ENCODE measurements at places on chromosomes 12 and 14.

- DNase-seq, result no peak
These were observed 28.7 kb downstream of the COX8C start for GRCh38 chr14:93375673-93376156.

GRCh38 chr14:22386924-22387775 lies 201.9 kb downstream of the DAD1 start:
- no peak for DNase-seq

DNA sequence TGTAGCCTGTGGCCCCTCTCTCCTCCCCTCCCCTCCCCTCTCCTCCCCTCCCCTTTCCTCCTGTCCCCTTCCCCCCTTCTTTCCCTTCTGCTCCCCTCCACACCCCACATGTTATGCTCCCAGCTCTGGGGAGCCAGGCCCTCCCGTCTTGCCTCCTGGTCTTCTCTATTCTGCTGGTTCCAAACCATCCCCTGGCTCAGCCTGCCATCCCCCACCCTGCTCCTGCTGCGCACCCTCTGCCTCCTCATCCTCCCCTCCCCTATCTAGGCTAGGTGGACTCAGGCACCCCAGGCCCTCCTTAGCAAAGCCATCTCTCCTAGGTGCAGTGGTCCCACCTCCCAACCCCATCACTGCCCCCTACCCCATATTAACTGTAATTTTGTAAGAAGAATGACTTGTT lies 99.5 kb downstream of the CALM1 start:
- no peak for DNase-seq

GRCh38 chr14:91175291-91176201 lies 61.7 kb downstream of the DGLUCY start:
- no peak for DNase-seq

- no peak for DNase-seq
These were observed 80.1 kb downstream of the ADCK1 start for GRCh38 chr14:77880056-77880455.

DNA sequence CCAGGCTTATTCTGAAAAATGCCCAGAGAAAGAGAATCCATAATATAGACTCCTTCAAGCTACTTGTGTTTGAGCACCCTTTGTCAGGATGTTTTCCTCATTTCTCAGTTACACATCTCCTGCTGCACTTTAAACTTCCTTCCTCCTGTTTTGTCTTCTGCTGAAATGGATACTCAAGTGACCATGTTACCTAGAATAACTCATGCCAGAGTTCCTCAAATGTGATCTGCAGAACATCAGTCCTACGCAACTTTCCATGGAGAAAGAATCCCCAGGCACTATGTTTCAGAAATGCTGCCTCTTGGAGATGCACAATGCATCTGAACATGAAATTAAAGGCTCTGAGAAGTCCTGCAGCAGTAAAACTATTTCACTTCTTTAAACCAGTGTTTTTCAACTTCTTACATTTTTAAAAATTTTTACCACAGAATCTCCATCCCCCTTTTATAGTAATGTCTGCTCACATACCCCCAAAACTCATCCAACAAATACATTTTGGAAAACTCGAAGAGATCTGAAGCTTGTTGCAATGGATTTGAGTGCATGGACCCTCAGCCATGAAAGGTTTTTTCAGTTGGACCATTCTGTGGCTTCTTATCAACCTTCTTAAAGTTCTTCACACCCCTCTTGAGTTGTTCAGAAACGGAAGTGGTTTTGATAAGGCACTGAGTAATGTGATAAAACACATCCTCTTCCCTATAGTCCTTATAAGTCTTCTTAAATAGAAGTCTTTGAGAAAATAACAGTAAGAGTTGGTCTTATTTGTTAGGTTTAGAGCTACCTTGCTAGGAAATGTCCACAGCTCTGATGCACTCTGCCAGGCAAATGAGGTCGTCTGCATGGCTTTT lies 84.5 kb upstream of the KCNA1 start:
- no peak for DNase-seq

GRCh38 chr12:26132866-26133265 lies 8.0 kb upstream of the BHLHE41 start:
- no peak for DNase-seq

DNA sequence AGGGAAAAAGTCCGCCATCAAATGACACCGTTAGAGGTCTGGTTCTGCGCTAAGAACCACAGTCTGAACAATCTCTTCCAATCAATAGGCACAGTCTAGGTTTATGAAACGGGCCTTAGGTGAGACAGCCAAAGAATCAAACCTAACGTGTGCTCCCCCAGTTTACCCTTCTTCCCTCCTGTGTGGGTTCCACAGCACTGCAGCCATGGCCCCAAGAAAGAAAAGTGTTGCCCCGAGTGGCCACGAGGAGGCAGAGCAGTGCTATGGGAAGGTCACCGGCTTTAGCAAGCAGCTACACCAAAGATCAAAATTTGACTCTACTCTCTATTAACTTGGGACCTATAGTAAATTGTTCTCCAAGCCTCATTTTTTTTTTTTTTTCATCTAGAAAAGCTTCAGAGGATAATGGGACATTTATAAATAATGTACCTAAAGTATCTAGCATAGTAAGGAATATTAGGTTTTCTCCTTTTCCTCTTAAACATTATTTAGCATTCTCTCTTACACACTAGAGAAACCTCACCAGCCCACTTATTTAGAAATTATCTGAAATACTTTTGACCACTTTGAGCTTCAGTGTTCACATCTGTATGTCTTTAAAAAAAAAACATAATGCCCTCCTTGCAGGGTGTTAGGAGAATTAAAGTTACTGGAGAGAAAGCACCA lies 70.2 kb upstream of the GPHB5 start:
- DNase-seq, result peak; percentile 77

- DNase-seq, result no peak
These were observed 18.9 kb upstream of the NUDT4 start for GRCh38 chr12:93358821-93359220.

DNA sequence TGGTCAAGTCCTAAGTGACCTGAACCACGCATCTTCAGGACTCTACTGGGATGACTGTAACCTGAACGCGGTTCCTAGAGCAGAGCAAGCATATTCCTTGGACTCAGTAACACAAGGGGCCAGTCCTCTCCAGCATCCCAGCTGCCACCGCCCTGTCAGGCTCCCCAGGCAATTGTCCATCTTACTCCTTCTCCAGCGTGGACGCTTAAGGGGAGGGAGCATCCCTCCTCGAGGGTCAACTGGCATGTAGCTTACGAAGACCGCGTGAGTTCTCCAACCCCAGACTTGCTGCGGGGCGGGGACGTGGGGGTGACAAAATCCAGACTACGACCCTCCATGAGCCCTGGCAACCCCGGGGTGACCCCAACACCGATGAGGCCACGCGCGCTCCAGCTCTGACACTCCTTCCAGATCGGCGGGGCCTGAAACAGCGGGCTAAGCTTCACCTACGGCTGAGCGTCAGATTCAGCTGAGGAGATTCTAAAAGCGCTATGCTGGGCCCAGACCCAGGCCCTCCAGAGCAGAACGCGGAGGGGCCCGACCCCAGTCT lies 846 bp upstream of the MTHFD1 start:
- DNase-seq, result no peak

GRCh38 chr14:59510966-59511365 lies 26.6 kb downstream of the JKAMP start:
- DNase-seq, result no peak

DNA sequence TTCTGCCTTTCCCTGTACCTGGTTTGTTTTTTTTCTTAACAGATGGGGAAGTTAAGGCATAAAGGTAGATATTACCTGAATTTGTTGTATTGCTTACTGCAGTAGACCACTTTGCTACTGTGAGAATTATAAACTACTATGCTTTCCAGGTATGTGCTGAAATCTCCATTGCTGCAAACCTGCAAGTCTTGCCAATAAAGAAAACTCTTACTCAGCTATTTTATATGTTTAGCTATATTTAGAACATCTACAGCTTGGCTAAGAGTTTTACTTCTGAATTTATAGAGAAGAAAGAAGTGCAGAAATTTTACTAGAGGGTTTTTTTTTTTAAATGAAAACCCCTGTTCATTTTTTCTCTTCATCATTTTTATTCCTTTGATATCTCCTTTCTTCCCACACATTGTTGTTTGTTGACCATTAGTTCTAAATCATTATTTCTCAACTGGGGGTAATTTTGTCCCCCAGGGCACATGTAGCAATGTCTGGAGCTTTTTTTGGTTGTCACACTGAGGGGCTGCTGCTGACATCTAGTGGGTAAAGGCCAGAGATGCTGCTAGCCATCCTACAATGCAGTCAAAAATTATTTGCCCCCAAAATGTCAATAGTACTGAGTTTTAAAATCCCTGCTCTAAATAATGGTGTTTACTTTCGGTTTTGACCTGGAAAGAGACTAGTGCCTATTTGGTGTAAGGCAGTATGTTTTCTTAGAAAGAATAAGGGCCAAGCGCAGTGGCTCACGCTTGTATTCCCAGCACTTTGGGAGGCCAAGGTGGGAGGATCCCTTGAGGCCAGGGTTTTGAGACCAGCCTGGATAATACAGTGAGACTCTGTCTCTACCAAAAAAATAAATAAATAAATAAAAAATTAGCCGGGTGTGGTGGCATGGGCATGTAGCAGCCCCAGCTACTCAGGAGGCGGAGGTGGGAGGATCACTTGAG lies 48.6 kb downstream of the PCNX1 start:
- no peak for DNase-seq

GRCh38 chr14:22251090-22251489 lies 337.9 kb downstream of the DAD1 start:
- DNase-seq, result no peak

DNA sequence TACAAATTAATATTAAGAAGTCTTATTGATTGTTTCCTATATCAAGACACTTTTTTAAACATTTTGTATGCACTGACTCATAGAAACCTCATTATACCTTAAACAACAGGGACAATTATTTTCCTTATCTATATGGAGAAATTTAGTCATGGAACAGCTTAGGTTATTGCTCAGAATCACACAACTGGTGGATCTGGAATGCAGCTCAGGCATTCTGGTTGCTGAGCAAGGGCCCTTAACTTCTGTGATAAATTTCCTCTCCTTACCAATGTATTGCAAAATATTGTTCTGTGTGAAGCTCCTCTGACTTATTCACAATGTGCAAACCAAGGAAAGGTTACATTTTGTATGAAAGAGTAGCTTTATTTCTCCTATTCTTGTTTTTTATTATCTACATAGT lies 817.8 kb downstream of the LRFN5 start:
- DNase-seq, result no peak

GRCh38 chr12:58809064-58809607 lies 111.2 kb downstream of the LRIG3 start:
- no peak for DNase-seq

- no peak for DNase-seq
These were observed 1.1 kb downstream of the PAPLN start for GRCh38 chr14:73238424-73238852.

DNA sequence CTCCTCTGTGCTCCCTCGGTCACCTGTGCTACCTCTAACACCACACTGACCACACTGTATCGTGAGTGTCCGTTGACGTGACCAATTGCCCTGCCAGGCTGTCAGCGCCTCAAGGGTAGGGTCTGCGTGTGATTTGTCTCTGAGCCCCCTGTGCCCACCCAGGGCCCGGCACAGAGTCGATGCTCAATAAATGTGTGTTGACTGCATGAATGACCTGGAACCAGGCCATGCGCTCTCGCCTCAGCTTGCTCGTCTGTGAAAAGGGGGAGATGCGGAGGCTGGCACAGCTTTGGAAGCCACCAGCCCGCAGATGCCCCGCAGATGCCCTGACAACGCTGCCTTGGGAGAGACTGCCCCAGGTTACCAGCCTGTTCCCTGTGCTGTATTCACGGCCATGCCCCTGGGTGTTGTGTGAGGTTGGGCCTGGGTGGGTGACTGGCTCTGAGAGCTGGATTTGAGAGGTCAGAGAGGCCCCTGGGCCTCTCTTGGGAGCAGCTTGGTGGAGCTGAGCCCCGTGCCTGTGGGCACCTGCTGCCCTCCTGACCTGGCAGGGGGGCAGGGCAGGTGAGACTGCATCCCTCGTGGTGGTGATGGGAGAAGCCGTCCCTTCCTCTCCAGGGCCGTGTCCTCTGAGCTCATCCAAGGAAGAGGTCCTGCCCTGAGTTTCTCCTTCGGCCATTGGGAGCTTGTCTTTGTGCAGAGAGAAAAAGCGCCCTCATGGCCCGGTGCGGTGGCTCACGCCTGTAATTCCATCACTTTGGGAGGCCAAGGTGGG lies 43.2 kb downstream of the CYP46A1 start:
- peak; percentile 31 for DNase-seq

- DNase-seq, result no peak
These were observed 63.3 kb upstream of the TBX3 start for GRCh38 chr12:114747012-114747858.

DNA sequence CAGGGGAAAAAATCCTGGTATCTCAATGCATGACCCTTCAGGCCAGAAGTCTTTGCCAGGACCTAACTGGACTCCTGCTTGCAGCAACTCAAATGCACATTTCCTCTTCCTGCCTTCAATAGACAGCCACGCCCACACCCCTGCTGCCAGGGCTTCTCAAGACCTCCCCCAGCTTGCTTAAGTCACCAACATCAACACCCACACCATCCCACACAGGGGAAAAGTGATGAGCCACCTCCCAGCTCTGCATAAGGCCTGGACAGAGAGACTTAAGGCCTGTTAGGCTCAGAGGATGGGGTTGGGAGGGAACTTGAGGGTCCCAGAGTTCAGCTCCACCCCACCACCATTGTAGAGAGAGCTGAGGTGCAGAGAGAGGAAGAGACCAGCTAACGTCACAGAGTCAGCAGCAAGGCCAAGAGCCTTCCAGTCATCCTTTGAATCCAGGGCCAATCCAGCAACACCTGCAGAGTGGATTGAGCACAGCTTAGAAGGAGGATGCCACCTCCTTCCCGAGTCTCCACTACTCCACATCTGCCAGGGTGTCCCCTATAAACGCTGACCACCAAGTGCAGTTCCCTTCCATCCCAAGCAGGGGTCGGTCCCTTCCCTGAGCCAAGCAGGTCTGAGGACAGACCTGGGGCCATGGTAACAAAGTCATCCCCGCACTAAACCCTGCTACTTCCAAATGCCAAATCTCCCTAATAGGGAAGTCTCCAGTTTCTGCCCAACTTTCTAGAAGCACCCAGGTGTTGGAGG lies 50.0 kb downstream of the KDM2B start:
- peak; percentile 96 for DNase-seq

DNA sequence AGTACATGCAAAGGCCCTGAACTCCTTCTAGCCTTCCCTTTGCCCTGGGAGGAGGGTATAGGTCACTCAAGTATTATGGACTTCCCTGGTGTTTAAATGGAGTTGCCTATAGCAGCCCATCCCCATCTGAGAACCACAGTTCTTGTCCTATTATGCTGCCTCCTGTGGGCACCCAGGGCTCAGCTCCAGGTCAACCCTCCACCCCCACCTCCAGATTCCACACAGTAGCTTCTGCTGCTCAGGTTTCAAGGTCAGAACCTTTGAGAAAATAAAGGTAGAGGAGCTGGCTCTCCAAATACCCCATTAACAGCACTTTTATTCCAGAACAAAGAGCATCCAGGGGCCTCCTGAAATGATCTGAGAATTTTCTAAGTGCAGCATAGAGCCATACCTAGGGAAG lies 57.4 kb downstream of the ACTN1 start:
- peak; percentile 4 for DNase-seq

GRCh38 chr12:63220921-63221320 lies 69.9 kb upstream of the AVPR1A start:
- no peak for DNase-seq

GRCh38 chr12:41819948-41820347 lies 324.7 kb downstream of the GXYLT1 start:
- no peak for DNase-seq

- DNase-seq, result no peak
These were observed 34.1 kb upstream of the CHGA start for GRCh38 chr14:92888896-92889295.

Data from right cardiac atrium (tissue), 5 donors.